SK-N-SH (cell line): ENCODE measurements at places on chromosomes 2 and 18. TPM values are rescaled to one million over a fixed set of nuclear protein-coding genes. Genes with fewer than 3 reads are reported as not detected.

Gene ZNF521
- polyA plus RNA-seq = 14.1 and 17.8 TPM in 2 replicates

DNA sequence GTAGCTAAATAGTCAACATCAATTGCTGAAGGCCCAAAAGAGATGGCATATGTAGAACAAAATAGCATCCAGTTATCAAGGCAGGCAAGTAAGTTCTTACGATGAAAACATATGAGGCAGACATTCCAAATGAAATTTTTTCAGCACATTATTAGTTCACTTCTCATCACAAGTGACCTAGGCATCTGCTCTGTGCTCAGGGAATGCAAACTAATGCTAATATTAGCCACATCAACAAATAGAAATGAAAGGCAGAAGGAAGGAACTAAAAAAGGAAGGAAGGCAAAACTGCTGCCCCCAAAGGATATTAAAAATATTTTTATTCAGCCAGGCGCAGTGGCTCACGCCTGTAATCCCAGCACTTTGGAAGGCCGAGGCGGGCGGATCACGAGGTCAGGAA is 51.2 kb upstream of the ROCK1 start:
- DNase-seq = no peak

GRCh38 chr2:42794271-42795046 is 2.1 kb upstream of the HAAO start:
- DNase-seq = peak; percentile 32

DNA sequence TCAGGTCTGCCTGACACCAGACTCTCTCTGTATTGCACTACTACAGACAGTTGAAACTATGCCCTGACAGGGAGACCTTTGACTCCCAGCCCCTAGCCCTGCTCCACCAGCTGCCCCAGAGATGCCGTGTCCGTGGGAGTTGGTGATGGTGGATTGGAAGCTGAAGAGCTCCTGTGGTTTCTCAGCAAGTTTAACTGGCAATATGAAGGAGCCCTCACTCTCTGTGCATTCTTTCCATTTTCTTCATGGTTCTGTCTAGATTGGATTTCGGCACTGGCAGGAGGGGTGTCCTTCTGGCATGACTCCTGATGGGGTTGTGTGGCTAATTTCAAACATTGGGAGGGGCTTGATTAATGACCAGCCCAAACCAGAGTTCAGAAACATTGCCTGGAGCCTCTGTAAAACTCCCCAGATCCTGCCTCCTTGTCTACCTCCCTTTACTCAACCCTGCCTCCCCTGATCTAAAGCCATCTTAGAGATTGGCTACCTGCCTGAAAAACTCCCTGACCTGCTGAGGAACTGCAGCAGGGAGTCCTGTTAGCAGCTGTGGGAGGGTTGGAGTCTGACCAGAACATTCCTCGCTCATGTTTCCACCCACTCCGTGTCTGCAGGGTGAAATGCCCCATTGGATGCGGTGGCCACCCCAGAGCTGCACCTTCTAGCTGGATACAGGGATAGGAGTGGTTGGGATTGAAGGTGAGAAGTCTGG is 206.9 kb upstream of the SPRED2 start:
- no peak for DNase-seq

DNA sequence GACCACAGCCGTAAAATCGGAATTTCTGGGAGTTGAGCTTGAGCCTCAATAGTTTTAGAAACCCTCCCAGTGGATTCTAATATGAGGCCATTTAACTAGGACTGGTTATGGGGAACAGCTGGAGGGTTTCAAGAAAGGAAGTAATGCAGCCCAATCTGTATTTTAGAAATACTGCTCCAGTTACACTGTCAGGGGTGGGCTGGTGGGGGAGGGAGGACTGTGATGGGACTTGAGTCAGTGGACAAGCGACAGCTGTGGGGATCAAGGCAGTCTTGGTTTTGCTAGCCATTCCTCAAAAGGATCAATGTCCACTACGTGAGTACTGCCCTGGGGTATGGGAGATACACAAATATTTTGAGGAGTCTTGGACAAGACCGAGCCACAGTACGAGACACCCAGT is 34.8 kb downstream of the ASB1 start:
- DNase-seq = no peak

GRCh38 chr18:49400398-49401072 is 59.9 kb downstream of the DYM start:
- no peak for DNase-seq

- no peak for DNase-seq
These were observed 125.1 kb upstream of the HAAO start for GRCh38 chr2:42917425-42917927.

DNA sequence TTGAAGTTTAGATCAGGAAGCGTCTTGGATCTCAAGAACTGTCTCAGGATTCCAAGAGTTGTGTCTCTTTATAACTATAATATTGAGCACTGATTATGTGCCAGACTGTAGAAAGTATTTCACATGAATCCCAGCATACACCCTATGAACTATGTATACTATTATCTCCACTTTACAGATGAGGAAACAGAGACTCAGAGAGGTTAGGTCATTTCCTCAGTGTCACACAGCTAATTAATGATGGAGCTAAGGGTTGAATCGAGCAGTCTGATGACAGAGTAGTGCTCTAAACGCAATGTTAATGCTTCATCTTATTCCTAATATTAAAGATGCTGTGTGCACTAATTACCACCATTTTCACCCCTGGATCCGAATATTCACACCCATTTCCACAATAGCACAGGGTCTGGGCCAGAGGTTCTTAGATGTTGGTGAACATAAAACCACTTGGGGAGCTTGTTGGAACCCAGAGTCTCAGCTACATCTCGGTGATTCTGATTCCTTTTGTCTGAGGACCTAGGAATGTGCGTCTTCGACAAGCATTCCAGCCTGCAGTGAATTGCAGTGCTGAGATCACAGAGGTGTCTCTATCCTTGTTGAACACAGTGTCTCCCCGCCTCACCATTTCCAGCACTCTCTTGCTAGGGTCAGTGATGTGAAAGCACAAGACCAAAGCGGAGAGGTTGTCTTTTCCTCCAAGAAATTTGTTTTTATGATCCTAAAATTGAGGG is 213.8 kb downstream of the SP3 start:
- no peak for DNase-seq

GRCh38 chr2:226893216-226893615 is 57.4 kb downstream of the RHBDD1 start:
- no peak for DNase-seq

Gene SATB2
- polyA plus RNA-seq = 0.06 and 0.13 TPM in 2 replicates

Gene CELF4
- polyA plus RNA-seq = 0.26 and 0.63 TPM in 2 replicates

- DNase-seq = no peak
These were observed 195.3 kb upstream of the SMAD2 start for GRCh38 chr18:48125724-48126123.

DNA sequence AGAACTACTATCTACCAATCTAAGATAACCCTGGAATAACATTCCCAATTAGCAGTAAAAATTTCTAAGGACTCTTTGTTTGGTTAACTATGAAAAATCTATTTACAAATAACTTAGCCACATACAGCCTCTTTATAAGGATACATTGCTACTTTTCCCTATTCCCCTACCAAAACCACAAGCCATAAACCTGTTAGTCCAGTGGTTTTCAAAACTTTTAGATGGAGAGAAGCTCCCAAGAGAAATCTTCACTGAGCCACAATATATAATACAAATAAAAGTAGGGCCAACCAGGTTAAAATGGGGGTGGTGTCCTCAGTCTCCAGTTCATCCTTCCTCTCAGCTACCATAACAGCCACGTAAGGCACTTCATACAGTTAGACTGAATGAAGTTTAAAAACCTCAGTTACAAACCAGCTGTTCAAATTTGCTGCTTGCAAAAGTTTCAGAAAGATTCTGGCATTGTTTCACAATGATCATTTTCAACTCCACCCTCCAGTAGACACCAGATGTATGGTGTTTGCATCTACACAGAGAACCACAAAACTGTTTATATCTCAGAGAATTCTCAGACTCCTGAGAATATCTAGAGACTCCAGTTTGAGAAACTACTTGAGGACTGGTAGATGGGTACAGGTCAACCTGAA is 26.0 kb downstream of the SOS1 start:
- DNase-seq = no peak

- no peak for DNase-seq
These were observed 87.4 kb upstream of the RBMS1 start for GRCh38 chr2:160581035-160581434.
